ENCODE measurements at places on chromosomes 2 and 18. TPM values are rescaled to one million over a fixed set of nuclear protein-coding genes. Genes with fewer than 3 reads are reported as not detected.

Gene USP14
- 40.3 TPM for total RNA-seq

Gene ATP6V1B1
- not detected for total RNA-seq

DNA sequence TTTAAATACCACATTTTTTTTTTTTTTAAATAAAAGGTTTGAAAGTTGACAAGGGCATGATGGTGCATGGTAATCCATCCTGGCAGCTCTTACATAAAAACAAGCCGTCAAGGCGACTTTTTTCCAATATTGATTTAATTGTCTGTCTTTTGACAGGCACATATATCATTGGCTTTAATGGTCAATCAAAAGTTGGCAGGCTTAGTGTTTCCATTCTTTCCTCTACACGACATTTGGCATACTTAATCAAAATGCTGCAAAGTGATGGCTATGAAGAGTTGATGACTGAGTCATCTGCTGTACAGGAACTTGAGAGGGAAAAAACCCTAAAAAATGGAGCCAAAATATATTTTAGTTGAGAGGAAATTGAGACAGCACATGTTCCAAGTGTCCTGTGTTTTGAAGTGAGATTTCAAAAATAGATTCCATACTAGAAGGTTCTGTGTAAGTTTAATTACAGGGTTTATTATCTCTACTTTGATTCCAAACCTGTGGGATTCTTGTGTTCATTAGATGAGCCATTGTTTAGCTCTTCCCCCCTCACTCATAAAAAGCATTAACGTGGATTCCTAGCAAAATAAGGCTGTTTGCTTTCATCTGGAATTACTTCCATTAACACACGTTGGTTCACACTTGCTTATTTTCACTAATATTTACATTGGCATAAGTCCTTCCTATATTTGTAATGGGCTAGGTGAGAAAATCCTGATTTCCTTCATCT, 3.2 kb downstream of the TSHZ1 start:
- DNase-seq: no peak

Gene ELOA2
- total RNA-seq: not detected

- no peak for DNase-seq
Observed at GRCh38 chr18:48029296-48029986, 99.0 kb upstream of the SMAD2 start.

Gene EVA1A
- total RNA-seq: 13.4 TPM

- no peak for DNase-seq
Observed at GRCh38 chr2:132542953-132543569, 126.5 kb downstream of the GPR39 start.

Gene ABCG5
- not detected for total RNA-seq

Gene CRYGC
- total RNA-seq: not detected

DNA sequence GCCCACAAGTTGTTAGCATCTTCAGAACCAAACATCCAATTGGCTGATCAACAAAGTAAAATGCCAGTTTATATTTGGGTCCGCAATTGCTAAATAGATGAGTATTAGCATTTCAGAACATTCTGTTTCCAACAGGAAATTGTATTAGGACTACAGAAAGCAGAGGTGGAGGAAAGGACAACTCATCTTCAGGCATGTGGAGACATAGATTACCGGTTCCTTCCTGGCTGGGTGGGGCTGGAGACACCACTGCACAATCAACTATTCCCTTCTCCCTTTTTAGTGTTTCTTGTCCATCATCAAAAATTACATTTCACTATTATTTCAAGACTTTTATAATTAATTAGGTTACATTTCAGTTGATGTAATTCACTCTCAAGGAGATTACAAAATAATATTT, 83.8 kb downstream of the ADAM23 start:
- no peak for DNase-seq

Gene DHRS9
- total RNA-seq: not detected

Gene GPR35
- 0.67 TPM for total RNA-seq

Gene ABHD1
- total RNA-seq: 0.81 TPM

GRCh38 chr18:75782204-75782603, 354.7 kb upstream of the SMIM21 start:
- no peak for DNase-seq
